MM.1S (cell line): ENCODE measurements at places on chromosomes 4 and X.

DNA sequence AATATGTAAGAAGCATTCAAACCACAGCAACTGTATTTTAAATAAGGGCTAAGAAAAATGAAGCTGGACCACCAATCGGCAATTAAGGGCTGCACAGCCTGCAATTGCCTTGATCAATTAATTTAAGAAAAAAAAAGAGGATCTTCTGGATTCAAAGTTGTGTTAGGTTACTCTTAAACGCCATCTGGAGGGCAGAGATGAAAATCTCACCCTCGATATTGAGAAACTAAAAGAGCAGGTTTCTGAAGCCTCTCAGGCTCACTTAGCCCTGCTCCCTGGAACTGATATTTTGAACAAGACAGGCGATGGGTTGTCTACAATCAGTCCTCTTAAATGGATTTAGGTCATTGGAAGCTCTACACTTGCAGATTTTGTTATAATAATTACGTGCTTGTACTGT lies 579.4 kb downstream of the GRXCR1 start:
- DNase-seq, result peak; percentile 27

- peak; percentile 7 for DNase-seq
Observed at GRCh38 chrX:34893741-34894140, 48.9 kb upstream of the FAM47B start.

DNA sequence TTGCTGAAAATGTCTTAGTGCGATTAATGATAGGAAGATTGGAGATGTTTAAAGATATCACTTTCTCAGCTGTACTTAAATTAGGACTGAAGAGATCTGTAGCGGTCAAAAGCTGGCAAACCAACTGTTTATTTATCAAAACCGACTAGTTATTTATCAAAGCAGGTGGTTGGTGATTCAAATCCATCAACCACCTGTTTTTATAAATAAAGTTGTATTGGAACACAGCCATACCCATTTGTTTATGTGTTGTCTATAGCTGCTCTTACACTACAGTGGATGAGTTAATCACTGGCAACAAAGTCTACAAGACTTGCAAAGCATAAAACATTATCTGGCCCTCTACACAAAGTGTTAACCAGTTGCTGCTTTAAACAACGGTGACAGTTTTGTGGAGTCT lies 76.8 kb downstream of the IL15 start:
- no peak for DNase-seq

DNA sequence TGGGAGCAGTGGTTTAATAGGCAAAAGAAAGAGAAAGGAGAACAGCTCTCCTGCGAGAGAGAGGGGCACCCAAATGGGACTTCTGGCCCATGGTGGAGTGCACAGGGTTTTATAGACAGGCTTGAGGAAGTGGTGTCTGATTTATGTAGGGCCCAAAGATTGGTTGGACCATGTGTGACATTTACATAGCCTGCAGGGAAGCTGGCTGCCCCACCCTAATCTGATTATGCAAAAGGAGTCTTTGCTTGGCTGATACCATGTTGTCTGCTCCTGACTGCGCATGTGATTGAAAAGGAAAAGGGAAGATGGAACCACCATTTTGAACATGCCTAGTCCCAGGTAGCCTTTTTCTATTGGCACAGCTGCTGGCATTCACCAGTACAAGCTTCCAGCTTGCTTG lies 100.0 kb upstream of the DIPK2B start:
- no peak for DNase-seq

- DNase-seq, result no peak
Observed at GRCh38 chr4:40335525-40335894, 377 bp downstream of the CHRNA9 start.

- no peak for DNase-seq
Observed at GRCh38 chrX:103669745-103670144, 16.8 kb downstream of the MORF4L2 start.

GRCh38 chrX:152638443-152638904 lies 779 bp downstream of the GABRQ start:
- no peak for DNase-seq

DNA sequence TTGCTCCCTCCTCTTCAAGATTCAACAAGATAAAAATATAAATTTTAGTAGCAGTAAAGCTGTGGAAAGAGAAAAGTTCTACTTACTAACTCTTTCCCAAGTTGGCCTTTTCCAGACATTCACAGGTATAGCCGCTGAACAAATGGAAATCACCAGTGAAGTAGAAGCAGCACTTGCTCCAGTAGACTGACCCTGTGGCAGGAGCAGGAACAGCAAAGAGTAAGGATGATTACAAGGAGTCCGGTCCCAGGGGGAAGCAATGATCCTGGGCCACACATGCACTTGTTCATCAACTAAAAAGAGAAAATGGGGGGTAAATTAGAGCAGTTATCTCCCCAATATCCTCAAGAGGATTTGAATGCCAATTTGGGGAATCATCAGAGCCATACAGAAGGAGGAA lies 184.9 kb downstream of the NAF1 start:
- no peak for DNase-seq
